Stimulated activated CD4-positive, alpha-beta T cell treated with anti-CD3 and anti-CD28 coated beads, Interleukin-1b, Interleukin-23, amount 100 ng/mL, for 1 hour (primary cell): ENCODE measurements at places on chromosomes 7 and 10.

DNA sequence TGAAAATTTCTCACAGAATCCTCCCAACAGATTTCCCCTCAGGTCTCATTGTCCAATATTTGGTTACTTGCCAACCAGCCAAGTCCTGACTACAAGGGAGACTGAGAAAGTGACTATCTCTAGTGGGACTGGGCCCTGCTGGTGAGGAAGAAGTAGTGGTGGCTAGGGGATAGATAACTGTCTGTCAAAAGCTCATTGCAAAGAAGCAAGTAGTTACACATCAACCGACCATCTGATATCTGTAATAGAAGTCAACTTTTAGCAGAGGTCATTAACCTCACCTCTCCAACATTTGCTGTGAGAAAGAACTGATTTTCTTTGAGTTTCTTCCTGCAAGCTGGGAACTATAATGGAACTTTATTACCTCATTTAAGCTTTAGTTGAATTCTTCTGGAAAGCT, 15.2 kb downstream of the STAMBPL1 start:
- no peak for DNase-seq

DNA sequence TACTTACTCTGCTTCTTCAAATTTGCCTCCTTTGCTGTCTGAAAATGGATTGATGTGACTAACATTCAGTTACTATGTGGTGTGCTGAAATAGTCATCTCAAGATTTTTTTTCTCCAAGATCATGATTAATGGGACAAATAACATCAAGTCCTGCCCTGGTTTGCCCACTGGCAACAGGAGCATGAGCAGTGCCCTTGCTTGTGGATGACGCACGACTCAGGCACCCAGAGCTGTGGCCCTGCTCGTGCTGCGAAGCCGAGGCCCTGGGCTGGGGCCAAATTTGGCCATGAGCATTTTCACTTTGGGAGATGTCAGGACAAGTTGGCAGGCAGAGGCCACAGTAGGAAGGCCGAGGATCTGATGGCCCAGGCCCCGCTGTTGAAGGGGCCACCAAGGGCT, 239.8 kb upstream of the IGFBP3 start:
- no peak for DNase-seq

GRCh38 chr7:21125297-21125696, 302.6 kb upstream of the SP4 start:
- DNase-seq = no peak

GRCh38 chr10:103578782-103579382, 85.4 kb downstream of the NEURL1 start:
- DNase-seq = no peak

DNA sequence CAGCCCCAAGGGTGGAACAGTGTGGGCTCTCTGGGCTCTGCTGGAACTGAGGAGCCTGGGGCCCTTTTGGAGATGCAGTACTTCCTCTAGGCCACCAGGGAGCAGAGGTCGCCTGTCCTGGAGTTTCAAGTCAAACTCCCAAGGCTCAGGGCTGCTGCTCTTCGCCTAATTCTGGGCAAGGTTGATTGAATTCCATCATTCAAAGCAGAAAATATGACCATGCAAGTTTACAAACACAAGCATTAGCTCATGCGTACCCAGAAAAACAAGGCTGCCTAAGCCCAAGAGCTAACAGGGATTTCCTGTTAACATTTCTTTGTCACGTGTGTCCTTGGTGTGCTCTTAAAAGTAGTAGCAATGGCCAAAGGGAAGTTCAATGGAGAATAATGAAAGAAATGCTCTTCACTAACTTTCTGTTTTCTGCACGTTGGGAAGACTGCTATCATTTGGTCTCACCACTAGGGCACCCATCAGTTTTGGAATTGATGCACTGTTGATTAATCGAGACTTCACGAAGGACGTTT, 20.1 kb downstream of the LDB3 start:
- no peak for DNase-seq

- DNase-seq = no peak
Measured at GRCh38 chr10:2925631-2926030, 141.7 kb upstream of the PFKP start.

- no peak for DNase-seq
Measured at GRCh38 chr10:73039635-73040034, 57.0 kb downstream of the P4HA1 start.

DNA sequence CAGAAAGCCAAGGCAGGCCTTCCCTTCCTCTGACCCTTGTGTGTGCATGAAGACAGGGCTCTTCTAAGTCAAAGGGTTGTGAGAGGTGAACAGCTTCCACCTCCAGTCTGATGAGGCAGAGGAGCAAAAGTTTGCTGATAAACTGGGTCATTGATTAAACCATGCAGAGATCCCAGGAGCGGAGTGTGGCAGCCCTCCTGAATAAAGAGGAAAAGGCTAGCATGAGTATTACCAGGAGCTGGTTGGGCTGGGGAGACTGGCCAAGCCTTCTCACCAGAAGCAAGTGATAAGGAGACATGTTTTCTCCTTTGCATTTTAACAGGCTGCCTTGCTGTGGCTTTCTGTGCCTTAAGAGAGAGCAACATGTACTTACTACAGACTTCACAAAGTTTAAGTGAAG, 10.2 kb downstream of the LMOD2 start:
- no peak for DNase-seq
